Activated CD4-positive, alpha-beta memory T cell treated with anti-CD3 and anti-CD28 coated beads, Interleukin-2, amount 10 ng/mL, durations not matched to agents 7 days and 5 days (primary cell): ENCODE measurements at places on chromosomes 13 and 19. TPM values are rescaled to one million over a fixed set of nuclear protein-coding genes. Genes with fewer than 3 reads are reported as not detected.
A peak's percentile ranks its signal among the peaks of the same experiment; 100 is the strongest.

- no peak overlapping the region for H3K4me3 ChIP-seq
- no peak for DNase-seq
- H3K27ac ChIP-seq: no peak overlapping the region
- no peaks in the 10 kb centered on the region for H3K27me3 ChIP-seq
Measured at GRCh38 chr13:50758796-50759195, 84.7 kb downstream of the DLEU7 start.

DNA sequence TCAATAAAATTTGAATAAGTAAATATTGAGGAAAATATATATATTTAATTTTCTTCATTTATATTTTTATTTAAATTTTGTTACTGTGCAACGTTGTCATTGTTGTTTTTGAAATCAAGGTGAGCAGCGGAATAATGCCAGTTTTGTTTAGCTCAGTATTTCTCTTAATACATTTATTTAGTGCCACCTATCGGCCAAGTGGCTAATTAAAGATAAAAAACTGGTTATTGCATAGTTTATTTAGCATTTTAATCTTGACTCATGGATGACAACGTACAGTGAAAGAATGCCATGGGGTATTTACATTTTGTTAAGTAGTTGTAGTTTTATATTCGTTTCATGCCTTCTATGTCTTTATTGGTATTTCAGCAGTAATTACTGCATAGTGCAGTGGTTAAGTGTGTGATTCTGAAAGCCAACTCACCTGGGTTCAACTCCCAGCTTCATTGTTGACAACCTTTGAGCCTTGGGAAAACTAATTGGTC lies 265.9 kb downstream of the MYO16 start:
- peaks cover 14% of the 10 kb centered on the region for H3K4me1 ChIP-seq
- DNase-seq: no peak

DNA sequence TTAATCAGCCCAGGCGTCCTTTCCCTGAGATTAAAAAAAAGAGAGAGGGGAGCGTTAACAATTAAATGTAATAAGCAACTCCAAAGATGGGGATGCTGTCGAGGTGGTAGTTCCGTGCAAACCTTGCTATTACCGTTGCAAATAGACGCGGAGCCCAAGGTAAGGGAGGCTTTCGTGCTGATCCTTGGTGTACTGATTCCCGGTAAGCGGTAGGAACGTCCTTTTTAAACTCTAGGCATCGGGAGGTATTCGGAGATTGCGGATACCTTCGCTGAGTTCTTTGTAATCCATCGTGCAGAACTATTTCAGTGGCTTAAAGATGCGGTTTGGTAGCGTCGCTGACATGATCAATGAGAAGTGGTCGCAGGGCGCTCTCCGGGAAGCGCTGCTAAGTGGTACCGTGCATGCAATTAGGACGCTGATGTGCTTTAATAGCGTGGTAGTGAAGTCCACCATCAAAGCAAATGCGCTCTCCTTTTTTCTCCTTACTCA lies 3.1 kb downstream of the SLITRK5 start:
- no peak overlapping the region for H3K27ac ChIP-seq
- DNase-seq: no peak
- no peak overlapping the region for H3K4me3 ChIP-seq
- peaks cover 20% of the 10 kb centered on the region for H3K4me1 ChIP-seq

GRCh38 chr19:48568345-48568886 lies 16.4 kb downstream of the SULT2B1 start:
- no peaks in the 10 kb centered on the region for H3K4me1 ChIP-seq
- DNase-seq: no peak
- H3K27me3 ChIP-seq: no peaks in the 10 kb centered on the region
- H3K36me3 ChIP-seq: no peaks in the 10 kb centered on the region

GRCh38 chr19:5337708-5338655 lies 2.6 kb downstream of the PTPRS start:
- no peak overlapping the region for H3K4me3 ChIP-seq
- no peak overlapping the region for H3K27ac ChIP-seq
- peaks cover 9% of the 10 kb centered on the region for H3K4me1 ChIP-seq
- peaks cover 4% of the 10 kb centered on the region for H3K36me3 ChIP-seq

Gene SLC46A3
- 9.6 TPM for total RNA-seq

DNA sequence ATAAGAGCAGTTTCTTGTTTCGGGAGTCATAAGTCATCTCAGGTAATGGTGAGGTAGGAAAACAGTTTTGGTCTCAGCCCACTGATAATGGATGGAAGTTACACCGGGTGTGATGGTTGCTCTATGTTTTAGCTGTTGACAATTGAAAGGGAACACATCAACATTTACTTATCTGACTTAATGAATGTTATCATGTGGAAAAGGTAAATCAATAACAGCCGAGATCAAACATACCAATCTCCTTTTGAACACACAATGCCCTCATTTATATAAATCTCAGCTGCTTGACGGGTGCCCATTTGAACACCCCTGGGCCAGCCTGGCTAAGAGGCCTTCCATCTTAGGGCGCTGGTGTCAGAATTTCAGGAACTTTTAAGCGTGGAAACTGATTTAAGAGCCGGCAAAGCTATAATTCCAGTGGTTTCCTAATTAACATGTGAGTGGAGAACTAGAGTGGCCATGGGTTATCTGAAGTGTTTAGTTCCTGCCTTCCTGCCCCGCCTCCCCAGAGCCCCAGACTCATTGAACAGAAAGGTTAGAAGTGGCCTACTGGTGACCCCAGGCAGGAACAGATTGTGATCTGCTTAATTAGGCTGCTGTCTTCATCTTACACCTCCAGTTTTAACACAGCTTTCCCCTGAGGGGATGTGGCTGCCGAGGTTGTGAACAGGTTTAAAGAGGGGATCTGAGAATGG lies 572.7 kb downstream of the FGF9 start:
- H3K27me3 ChIP-seq: no peaks in the 10 kb centered on the region
- no peaks in the 10 kb centered on the region for H3K36me3 ChIP-seq
- H3K27ac ChIP-seq: no peak overlapping the region

Gene WDR62
- 24.1 TPM for total RNA-seq

- H3K27ac ChIP-seq: peak overlapping the region; percentile 21
- H3K4me1 ChIP-seq: peaks cover 20% of the 10 kb centered on the region
- no peak overlapping the region for H3K4me3 ChIP-seq
- peaks cover 70% of the 10 kb centered on the region for H3K36me3 ChIP-seq
Measured at GRCh38 chr19:14402332-14403144, 16.6 kb downstream of the DDX39A start.

DNA sequence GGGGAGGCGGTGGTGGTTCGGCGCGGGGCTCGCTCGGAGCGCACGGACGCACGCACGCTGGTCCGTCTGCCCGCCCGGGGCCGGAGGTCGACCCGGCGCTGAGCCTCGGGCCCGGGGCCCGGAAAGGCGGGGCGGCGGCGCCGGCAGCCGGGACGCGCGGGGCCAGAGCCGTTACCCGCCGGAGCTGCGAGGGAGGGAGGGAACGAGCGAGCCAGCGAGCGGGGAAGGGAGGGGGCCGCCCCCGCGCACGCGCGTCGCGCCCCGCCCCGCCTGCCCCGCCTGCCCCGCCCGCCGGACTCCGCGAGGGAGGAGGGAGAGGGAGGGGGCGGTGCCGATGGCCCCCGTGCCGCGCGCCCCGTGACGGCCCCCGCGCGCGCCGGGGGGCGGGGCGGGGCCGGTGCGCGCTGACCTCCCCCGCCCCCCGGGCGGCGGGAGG lies 15.0 kb downstream of the CIC start:
- peaks cover 16% of the 10 kb centered on the region for H3K36me3 ChIP-seq
- peak; percentile 86 for DNase-seq
- peaks cover 25% of the 10 kb centered on the region for H3K4me1 ChIP-seq
- no peak overlapping the region for H3K4me3 ChIP-seq
- no peak overlapping the region for H3K27ac ChIP-seq
- no peaks in the 10 kb centered on the region for H3K27me3 ChIP-seq

Gene SYNGR4
- 0.28 TPM for total RNA-seq
